Sigmoid colon (tissue), 7 donors: ENCODE measurements at places on chromosomes 1 and 21. TPM values are rescaled to one million over a fixed set of nuclear protein-coding genes. Genes with fewer than 3 reads are reported as not detected.
A peak's percentile ranks its signal among the peaks of the same experiment; 100 is the strongest.

GRCh38 chr1:53462769-53463501 lies 3.7 kb downstream of the DMRTB1 start:
- H3K36me3 ChIP-seq: no peaks in the 10 kb centered on the region
- no peaks in the 10 kb centered on the region for H3K4me1 ChIP-seq
- no peak for DNase-seq
- no peak overlapping the region for H3K27ac ChIP-seq
- no peak overlapping the region for H3K4me3 ChIP-seq

The LRRC71 gene
- not detected for total RNA-seq

DNA sequence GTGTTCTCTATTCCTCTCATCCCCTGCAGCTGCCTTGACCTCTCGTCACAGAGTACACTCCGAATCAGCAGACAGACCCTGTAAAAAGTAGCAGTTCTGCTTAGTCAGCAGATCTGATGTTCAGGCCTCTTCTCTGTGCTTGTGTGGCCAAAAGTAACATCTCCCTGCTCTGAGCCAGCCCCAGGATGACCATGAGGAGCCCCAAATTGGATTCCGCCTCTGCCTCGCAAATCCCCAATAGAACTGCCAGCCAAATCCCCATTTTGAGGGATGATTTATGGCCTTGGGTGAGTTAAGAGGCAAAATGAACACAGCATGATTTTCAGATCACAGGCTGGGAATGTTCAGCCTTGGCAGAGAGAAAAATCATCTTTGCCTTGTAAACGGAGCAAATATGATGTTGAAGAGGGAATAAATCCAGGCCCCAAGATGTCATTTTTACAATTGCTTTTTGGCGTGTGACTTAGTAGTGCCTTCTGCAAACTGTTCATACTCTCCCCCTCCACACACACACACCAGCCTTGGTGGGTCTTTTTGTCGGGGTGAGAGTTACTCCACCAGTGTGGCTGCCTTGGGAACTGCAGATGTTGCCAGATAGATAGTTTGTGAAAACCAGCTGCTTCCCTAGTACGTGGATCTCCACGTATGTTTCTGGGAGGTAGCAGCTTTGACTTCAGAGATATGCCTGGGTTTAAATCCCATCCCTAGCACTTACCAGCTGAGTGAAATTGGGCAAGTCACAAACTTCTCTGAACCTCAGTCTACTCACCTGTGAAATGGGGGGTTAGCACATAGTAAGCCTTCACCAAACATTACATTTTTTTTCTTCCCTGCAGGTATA lies 77.8 kb downstream of the MAN1C1 start:
- H3K27me3 ChIP-seq: no peaks in the 10 kb centered on the region
- DNase-seq: peak; percentile 90
- H3K4me1 ChIP-seq: peaks cover 62% of the 10 kb centered on the region
- peak overlapping the region; percentile 90 for H3K27ac ChIP-seq
- H3K36me3 ChIP-seq: no peaks in the 10 kb centered on the region

GRCh38 chr21:43305811-43306311 lies 121.1 kb downstream of the SIK1 start:
- no peaks in the 10 kb centered on the region for H3K27me3 ChIP-seq

GRCh38 chr1:218182455-218182854 lies 102.6 kb upstream of the RRP15 start:
- H3K4me3 ChIP-seq: no peak overlapping the region
- no peak for DNase-seq
- H3K36me3 ChIP-seq: no peaks in the 10 kb centered on the region
- H3K27ac ChIP-seq: no peak overlapping the region

- H3K36me3 ChIP-seq: no peaks in the 10 kb centered on the region
- no peak for DNase-seq
- no peak overlapping the region for H3K27ac ChIP-seq
Observed at GRCh38 chr1:76230842-76231281, 156.3 kb downstream of the ST6GALNAC3 start.

The FABP3 gene
- total RNA-seq: 16.0 TPM

The ANXA9 gene
- total RNA-seq: not detected

The HJV gene
- not detected for total RNA-seq

GRCh38 chr1:94731891-94732290 lies 88.3 kb upstream of the SLC44A3 start:
- DNase-seq: no peak
- no peaks in the 10 kb centered on the region for H3K27me3 ChIP-seq
- no peaks in the 10 kb centered on the region for H3K4me1 ChIP-seq
- H3K27ac ChIP-seq: no peak overlapping the region
- no peak overlapping the region for H3K4me3 ChIP-seq
- no peaks in the 10 kb centered on the region for H3K36me3 ChIP-seq

DNA sequence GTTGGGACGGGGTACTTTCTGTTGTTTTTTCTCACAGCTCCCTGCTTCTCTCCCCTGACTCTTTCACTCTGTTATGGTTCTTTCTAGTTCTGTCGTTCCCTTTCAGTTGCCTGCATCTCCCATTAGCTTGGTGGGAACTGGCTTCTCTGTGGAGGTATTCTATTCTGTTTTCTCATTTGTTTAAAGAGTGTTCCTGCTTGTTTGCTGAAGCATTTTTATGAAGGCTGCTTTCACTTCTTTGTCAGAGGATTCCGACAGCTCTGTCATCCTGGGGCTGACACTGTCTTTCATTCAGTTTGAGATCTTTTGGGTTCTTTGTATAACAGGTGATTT lies 96.0 kb upstream of the COL6A1 start:
- H3K27me3 ChIP-seq: no peaks in the 10 kb centered on the region
- no peaks in the 10 kb centered on the region for H3K36me3 ChIP-seq
- H3K4me1 ChIP-seq: no peaks in the 10 kb centered on the region
- no peak for DNase-seq

DNA sequence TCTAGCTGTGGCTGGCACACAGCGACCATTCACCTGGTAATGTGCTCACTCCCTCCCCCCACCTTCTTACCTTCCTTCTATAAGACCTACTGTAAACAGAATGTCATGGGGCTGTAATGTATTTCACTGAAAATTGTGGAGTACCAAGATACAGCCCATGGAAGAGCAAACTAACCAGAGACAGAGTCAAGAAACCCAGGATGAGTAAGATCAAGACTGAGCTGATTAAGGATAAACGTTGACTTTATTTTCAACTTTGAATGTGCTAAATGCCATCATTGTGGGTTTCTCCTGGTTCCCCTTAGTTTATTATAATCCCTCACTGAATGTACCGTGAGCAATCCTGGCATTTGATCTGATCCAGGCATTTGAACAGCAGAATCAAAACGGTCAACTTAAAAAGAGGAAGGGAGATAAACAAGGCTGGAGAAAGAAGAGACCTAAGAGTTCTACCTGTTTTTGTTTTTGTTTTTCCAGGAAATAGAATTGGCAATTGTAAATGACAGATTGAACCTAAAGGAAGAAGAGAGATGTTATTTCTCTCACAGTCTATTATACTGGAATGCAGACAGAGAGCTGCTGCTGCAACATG lies 16.1 kb upstream of the ATP1B1 start:
- H3K36me3 ChIP-seq: no peaks in the 10 kb centered on the region
- H3K4me3 ChIP-seq: no peak overlapping the region
- H3K4me1 ChIP-seq: peaks cover 18% of the 10 kb centered on the region
- H3K27ac ChIP-seq: no peak overlapping the region
- DNase-seq: no peak
